ENCODE measurements at places on chromosomes 4 and X.

DNA sequence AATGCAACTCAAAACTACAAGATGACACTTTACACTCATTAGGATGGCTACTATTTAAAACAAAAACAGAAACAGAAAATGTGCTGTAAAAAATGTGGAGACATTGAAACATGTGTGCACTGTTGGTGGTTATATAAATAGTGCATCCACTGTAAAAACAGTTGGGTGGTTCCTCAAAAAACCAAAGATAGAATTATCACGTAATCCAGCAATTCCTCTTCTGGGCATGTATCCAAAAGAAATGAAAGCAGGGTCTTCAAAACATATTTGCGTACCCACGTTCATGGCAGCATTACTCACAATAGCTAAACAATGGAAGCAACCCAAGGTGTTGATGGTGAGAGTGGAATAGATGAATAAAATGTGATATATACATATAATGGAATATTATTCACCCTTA, 967.2 kb downstream of the TRAM1L1 start:
- no peak for DNase-seq

- no peak for DNase-seq
Measured at GRCh38 chr4:112975567-112976355, 73.7 kb upstream of the ANK2 start.

DNA sequence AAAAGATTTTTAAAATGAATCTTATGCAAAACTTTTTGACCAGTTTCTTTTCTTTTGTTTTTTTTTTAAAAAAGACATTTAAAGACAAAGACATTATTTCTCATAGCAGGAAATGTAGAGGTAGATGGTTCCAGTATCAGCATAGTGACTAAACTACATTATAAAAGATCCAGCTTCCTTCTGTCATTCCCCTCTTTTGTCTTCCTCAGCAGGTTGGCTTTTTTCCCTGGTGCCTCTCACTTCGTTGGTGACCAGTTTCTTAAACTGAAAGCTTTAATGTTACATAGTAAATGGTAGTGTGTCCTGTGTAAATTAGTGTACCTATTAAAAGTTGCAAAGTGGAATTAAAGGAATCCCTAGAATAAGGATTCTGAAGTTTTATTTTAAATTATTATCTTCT, 36.1 kb downstream of the DCK start:
- DNase-seq, result no peak

DNA sequence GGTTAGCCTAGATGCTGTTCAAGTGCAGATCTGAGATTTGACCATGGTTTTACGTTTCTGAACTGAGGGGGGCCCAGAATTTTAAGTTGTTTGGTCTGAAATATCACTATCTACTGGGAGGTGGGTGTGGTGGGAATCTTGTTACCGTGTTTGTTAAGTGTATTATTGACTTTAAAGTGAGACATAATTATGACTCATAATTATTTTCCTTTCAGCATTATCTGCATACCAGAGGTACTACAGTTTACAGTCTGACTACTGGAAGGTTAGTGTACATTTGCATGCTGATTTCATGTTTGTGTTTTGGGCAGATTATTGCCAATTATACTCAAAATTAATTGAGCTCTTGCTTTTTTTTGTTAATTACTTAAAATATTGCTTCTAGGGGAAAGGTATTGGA, 101.5 kb downstream of the KDM6A start:
- no peak for DNase-seq

DNA sequence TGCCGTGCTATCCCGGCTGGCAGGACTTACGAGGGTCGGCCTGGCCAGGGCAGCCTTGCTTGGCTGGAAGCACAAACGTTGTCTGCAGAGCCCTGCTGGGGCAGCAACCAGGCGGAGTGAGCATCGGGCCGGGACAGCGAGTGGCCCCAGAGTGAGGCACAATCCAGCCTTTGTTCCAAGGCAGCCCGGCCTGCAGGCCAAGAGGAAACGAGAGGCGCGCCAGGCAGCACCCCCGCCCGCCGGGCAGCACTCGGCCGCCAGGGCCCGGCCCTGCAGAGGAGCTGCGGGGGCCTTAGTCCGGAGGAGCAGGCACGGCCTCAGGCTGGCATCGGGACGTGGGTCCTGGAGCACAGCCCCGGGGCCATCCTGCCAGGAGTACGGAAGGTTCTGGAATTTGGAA, 24.1 kb downstream of the FGFRL1 start:
- no peak for DNase-seq
